ELR (cell line): ENCODE measurements at places on chromosomes 5 and 9.

DNA sequence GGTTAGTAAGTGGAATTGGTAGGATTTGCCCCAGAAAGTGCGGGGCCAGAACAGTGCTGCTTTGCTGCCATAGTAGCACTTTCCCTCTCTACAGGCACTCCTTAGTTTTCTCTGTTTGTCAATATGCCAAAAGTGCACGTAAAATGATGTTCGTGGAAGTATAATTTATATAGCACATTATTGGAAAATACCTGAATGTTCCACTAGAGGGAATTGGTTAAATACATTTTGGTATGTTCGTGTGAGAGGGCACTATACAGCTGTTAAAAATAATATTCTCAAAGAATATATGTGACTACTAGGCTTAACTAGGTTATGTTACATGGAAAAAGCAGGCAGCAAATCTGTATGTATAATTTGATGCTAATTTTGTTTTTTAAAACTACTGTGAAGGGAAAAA, 184.0 kb upstream of the GDNF start:
- DNase-seq: peak; percentile 20

GRCh38 chr5:79236970-79237739, 1.2 kb downstream of the JMY start:
- DNase-seq: peak; percentile 73

DNA sequence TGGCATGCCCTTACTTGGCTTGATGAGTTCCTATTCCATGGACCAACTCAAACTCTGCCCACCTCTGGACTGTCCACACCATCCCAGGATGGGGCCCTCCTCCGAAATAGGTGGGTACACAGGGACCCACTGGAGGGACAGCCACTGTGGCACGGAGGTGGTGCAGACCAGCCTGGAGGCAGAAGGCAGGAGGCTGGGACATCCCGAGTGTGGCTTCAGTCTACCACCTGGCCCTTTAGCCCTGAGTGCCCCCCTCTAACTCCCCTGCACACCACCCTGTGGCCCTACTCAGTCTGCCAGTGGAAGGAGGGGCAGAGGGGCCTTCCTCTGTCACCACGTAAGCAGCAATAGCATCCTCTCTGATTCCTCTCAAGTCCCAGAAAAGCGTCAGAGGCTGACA, 3.7 kb downstream of the IL3 start:
- no peak for DNase-seq

- no peak for DNase-seq
Observed at GRCh38 chr5:177509381-177509951, at the start of gene DOK3. Gene DOK3, minus strand, starts transcription at chr5:177509826. Its CDS starts 286 bp downstream, at chr5:177509540.

- DNase-seq: peak; percentile 73
Observed at GRCh38 chr9:128927731-128928411, 7.1 kb downstream of the PHYHD1 start.

- DNase-seq: no peak
Observed at GRCh38 chr9:8823131-8823895, 1023.7 kb upstream of the DMAC1 start.

DNA sequence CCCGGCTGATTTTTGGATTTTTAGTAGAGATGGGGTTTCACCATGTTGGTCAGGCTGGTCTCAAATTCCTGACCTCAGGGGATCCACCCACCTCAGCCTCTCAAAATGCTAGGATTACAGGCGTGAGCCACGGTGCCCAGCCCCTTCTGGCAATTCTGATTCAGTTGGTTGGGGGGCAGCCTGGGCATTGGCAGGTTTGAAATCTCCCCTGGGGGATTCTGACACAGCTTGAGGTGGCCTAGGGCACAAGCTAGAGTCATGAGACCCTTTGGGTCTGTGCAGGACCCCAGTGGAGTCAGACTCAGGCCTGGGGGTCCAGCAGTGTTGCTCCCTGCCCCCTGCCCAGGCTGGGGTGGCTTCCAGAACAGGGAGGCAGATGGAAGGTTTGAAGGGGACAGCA, 239.8 kb downstream of the PBX3 start:
- no peak for DNase-seq

GRCh38 chr5:1987471-1987870, 104.7 kb upstream of the IRX4 start:
- DNase-seq: no peak

DNA sequence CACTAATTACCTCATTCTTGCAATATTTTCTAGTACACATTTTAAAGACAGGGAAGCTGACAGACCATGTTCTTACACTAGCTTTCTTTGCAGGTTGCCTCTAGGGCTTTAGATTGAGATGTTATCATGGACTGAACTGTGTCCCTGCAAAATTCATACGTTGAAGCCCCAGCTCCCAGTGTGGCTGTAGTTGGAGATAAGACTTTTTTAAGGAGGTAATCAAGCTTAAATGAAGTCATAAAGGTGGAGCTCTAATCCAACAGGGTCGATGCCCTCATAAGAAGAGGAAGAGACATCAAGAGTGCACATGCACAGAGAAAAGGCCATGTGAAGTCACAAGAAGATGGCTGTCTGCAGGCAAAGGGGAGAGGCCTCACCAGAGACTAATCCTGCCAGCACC, 471.2 kb upstream of the ACTBL2 start:
- no peak for DNase-seq

DNA sequence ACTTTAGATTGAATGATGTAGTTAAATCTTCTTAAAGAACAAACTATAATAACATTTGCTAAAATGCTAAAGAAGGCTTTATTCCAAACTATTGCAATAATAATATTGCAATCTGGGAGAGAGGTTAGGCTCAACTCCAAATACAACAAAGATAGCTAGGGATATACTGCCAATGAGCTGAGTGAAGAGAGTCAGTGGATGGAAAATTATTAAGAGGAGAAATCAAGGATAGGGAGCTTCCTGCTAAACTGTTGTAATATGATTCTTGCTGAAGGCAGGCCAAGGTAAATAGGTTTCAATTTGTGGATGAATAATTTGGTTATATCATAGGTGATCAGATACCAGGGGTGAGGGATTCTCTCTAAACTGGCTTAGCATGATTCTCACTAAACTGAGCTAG, 1651.5 kb downstream of the EFNA5 start:
- no peak for DNase-seq

DNA sequence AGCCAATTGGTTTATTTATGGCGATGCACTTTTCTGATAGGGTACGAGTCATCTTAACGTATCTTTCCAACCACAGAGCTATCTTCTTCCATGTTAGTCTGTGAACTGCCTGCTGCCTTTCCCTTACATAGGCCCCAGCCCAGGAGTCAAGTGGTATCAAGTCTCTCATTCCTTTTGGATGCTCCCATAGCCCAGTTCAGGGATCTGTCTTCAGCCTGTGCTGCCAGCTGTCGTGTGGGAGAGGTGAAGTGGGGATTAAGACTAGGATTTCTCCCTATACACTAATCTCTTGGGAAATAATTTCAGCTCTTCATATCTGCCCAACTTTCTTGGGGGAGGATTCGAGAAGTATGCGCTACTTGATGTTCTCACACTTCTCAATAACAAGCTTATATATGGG, 475.7 kb downstream of the EBF1 start:
- no peak for DNase-seq

GRCh38 chr5:1769752-1770442, 29.7 kb downstream of the MRPL36 start:
- DNase-seq: no peak
